ENCODE measurements at places on chromosomes 3 and 15. TPM values are rescaled to one million over a fixed set of nuclear protein-coding genes. Genes with fewer than 3 reads are reported as not detected.

DNA sequence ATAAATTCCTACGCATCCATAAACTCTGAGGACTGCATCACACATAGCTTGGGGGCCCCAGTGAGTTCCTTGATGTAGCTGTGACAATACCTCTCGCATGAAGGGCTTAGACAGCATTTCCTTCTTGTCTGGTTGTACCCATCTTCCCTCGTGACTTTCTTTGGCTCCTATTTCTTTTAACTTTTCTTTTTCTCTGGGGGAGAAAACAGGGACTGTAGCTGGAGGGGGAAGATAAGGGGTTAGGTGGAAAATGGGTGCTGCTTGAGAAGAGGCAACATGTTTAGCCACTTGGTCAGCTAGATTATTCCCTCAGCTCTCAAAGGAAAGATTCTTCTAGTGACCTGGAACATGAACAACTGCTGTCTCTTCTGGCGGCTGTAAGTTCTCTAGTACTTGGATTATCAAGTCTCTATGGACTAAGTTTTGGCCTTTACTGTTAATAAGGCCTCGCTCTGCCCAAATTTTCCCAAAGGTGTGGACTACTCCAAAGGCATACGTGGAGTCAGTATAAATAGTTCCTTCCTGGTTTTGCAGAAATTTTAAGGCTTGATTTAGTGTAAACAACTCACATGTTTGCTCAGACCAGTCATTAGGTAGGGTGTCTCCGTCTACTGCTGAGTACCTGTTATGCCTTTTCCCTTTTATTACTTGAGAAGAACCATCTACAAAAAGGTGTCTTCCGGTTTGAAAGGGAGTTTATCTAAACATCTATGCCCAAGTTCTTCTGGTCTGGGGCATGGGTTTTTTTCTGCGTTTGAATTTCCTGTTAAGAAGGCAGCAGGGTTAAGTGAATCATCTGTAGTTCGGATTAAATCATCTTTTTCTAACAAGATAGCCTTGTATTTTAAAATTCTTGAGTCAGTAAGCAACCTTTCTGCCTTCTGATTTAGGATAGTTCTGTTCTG, 21.0 kb upstream of the ATG7 start:
- DNase-seq = no peak

GRCh38 chr3:42204867-42205599, 61.0 kb downstream of the CCK start:
- DNase-seq = no peak

GRCh38 chr3:49648354-49649019, 25.7 kb upstream of the APEH start:
- DNase-seq = no peak

CHRD gene
- total RNA-seq = not detected
